LHCN-M2 (cell line): ENCODE measurements at places on chromosomes 7 and 10.
A peak's percentile ranks its signal among the peaks of the same experiment; 100 is the strongest.

GRCh38 chr7:493661-494251, 25.9 kb downstream of the PDGFA start:
- DNase-seq = no peak

DNA sequence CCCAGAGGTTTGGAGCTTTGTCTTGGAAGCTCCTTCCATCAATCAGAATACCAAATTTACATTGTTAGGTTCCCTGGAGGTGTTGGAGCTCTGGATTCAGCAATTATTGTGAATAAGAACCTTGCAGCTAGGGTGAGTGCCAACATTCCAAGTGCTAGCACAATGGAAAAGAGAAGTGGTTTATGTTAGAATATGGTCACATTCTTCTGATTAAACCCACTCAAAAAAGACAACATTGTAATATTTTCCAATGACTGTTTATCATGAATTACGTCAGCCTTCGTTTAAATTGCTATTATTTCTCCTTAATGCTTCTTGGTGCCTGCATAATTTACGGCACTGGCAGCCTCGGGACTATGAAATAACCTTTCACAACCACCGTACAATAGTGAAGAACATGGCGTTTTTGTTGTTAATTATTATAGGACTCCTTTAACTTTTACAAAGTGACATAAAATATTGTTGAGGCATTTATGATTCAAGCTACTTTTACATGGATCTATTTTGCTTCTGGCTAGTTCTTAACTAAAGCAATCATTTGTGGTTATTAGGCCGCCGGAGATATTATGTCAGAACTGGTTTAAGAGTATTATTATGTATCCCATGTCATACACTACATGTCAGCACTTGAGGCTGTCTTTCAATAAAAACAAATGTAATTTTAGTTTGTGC, 117.7 kb downstream of the ARID5B start:
- DNase-seq = no peak

DNA sequence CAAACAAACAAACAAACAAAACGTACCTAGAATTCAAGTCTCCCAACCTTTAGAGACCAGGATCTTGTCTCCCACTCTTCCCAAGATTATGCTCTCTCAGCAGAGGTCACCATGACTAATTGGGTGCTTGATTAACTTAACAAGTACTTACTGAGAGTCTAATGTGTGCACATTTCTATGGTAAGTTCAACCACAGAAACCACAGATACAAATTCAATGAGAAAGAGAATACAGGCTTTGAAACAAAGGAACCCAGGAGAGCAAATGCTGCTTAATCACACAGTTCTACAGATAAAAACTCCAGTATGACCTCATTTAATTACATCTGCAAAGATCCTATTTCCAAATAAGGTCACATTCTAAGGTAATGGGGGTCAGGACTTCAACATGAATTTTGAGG, 142.8 kb downstream of the DNAJC1 start:
- DNase-seq = peak; percentile 13

DNA sequence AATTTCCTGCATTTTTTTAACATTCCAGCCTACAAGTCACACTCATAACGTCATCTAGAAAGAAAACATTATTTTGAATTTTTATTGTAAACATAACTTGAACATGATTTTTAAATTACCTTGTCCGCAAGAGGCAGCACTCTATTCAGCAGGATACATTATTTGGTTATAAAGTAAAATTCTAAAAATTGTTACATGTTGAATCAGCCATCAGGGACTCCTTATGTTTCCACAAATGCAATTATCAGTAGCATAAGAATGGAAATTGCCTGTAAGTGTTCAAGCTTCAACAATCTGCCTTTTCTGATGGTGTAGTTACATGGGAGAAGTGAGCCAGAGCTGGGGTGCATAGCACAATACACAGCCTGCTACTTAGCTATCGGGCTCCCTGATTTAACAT, 97.5 kb downstream of the ZNF365 start:
- DNase-seq = no peak
